ENCODE measurements at places on chromosomes 5 and 9.

- no peak for DNase-seq
Observed at GRCh38 chr9:30522061-30522460, 1862.4 kb upstream of the ACO1 start.

DNA sequence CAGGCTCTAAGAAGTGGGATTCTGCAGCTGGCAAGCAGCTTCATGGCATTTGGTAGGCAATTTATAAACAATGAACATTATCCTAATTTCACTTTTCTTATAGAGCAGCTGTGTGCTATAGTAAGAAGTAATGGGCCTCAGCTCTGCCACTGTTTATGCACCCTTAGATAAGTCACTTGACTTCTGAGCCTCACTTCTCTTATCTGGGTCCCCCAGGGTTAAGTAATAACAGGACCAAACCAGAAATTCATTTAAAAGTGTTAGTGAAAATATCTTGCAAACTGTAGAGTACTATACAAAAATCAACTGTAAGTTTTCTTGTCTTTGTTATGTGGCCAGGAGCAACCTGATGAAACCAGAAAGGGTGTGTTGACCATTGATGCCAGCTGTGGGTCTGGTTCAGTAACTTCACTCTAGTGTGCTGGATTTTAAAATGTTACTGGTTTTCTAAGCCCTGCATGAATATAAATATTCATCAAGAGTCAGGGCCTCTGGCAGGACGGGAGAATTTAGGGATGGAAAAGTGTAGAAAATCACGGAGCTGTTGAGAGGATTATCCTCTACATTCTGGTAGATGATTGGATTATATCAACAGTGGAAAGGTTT lies 24.2 kb downstream of the TNFAIP8 start:
- DNase-seq = no peak

DNA sequence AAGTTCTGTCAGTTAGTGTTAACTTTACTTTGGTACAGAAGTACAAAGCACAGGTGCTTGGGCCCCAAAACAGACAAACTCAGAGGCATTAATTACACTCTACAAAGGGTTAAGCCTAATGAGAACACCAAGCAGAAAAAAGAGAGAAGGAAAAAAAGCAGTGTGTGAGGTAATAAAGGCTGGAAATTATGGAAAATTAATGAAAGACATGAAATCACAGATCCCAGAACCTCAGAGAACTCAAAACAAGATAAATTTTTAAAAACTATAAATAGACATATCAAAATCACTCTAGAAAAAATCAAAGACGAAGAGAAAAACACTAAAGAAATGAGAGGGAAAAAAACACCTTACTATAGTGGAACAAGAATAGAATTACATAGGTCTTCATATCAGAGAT lies 354.2 kb upstream of the ADAMTS16 start:
- DNase-seq = no peak

DNA sequence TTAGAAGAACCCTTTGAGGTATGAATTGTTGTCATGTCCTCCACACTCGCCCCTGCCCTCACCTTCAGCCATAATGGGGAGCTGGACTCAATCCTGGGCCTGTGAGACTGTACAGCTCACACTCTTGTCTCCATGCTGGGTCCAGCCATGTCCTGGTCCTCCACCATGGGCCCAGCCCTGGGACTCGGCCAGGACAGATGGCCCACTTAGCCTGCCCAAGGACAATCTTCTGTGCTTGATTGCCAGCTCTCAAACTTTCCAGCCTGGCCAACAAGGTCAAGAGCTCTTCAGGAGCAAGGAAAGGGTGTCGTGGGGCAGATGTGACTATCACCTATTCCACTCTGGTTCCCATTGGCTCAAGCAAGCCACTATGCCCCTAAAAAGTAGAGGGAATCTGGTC lies 90.8 kb downstream of the HRH2 start:
- DNase-seq = no peak

- DNase-seq = no peak
Observed at GRCh38 chr9:93097511-93098201, 1.6 kb downstream of the CARD19 start.

DNA sequence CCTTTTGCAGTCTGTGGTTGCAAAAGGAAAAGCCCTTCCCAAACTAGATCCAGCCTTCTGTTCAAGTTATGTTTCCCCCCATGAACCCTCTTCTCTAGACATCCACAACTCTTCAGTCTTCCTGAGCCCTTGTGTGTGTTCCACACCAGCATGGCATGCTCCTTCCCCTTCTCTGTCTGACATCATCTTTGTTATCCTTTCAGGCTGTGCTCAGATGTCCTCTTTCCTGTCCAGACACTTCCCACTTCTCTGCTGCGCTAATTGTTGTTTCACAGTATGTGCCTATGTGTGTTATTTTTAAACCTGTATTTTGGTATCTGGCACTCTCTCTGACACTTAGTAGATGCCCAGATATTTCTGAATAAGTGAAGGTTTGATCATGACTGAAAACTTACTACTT lies 38.2 kb downstream of the FOCAD start:
- no peak for DNase-seq

- no peak for DNase-seq
Observed at GRCh38 chr5:159560088-159560487, 229.8 kb upstream of the IL12B start.

GRCh38 chr9:128552744-128553440 lies 505 bp downstream of the SPTAN1 start:
- DNase-seq = peak; percentile 50

DNA sequence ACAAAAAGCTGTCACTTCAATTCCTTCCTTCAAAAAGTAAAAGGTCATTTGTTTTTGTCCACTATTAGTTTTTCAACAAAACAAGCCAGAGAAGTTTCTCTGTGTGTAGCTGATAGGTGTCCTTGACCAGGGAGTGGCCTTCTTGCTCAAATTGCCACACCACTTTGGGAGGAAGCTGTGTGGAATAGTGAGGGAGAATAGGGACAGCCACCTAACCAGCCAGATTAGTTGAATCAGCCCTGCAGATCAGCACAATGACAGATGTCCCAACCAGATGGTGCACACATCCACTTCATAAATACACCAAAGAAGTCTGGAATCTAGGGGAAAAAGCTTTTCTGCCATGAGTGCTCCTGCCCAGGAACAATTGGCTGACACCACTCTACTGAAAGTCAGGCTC lies 37.2 kb downstream of the NREP start:
- DNase-seq = no peak

GRCh38 chr9:78306222-78307076 lies 9.5 kb downstream of the PSAT1 start:
- DNase-seq = no peak

GRCh38 chr5:58871648-58872242 lies 288.9 kb downstream of the RAB3C start:
- no peak for DNase-seq

DNA sequence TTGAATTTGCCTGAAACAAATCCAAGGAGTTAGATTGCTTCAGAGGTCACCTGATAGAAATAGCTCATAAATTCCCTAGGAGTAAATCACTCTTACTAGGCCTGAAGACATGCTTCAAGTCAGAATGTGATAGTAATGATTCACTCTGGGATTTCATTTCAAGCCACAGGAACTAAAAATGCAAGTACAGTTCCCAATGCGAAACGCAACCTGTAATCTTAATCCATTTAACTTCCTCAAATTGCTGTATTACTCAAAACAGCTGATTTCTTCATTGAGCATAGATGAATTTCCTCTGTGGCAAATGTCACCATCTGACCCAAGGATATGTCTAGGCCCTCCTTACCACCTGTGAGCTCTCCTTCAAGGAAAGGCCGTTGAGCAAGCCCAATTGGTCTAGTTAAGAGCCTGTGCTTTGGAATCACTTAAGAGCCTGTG lies 32.1 kb upstream of the IL6ST start:
- no peak for DNase-seq

- no peak for DNase-seq
Observed at GRCh38 chr5:64000096-64000495, 37.9 kb upstream of the HTR1A start.

GRCh38 chr9:69180670-69181069 lies 6.6 kb downstream of the TJP2 start:
- DNase-seq = peak; percentile 48

GRCh38 chr5:73902327-73903051 lies 276.5 kb downstream of the ARHGEF28 start:
- DNase-seq = no peak

DNA sequence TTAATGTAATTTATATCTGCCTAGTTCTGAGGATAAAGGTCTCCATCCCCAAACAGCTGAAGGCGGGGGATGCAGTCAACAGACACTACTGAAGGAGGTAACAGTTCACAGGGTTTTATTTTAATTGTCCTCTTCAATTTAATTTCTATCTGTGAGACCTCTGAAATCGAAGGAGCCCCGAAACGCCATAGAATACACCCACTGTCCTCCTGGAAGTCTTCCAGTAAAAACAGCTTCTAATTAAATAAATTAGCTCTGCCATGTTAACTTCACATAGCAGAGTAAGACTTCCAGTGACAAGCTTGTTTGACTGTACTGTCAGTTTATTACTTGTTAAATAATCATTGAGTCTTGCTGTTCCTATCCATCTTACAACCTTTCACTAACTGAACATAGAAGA lies 193.5 kb downstream of the SEC61B start:
- no peak for DNase-seq

DNA sequence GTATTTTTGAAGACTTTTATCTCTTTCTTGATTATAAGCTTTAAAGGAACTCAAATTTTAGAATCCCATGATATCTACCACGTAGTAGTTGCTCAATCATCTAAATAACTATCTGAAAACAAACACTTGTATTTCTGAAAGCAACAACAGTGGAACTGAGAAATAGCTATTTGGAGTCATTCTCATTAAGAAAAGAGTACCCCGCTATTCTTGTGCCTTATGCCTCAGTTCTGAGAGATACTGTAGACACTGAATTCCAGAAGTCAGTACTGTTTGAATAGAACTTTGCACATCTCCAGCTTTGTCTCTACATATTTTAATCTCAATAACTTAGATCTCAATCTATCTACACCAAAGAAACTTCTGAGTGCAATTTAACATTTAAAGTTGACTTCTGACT lies 11.4 kb downstream of the CHD1 start:
- no peak for DNase-seq

DNA sequence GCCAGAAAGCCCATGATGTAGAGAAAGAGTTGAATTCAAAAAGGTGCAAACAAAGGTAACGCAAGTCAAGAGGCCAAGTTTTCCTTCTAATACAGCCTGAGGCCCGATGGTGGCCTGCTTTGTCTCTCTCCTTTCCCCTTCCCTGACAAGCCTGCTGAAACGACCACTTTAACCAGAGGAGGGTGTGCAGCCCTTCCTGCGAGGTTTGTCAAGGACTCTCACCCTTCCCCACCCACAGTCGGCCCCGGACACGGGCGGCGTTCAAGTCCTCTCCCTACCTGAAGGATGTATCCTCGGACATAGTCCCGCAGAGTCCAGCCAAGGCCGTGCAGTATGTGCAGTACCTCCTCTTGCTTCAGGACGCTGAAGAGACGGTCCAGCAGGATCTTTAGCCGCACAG lies 318.2 kb downstream of the BNC2 start:
- no peak for DNase-seq

GRCh38 chr5:32740651-32741050 lies 29.5 kb downstream of the NPR3 start:
- no peak for DNase-seq

GRCh38 chr5:179259731-179260323 lies 85.4 kb downstream of the ADAMTS2 start:
- DNase-seq = no peak

DNA sequence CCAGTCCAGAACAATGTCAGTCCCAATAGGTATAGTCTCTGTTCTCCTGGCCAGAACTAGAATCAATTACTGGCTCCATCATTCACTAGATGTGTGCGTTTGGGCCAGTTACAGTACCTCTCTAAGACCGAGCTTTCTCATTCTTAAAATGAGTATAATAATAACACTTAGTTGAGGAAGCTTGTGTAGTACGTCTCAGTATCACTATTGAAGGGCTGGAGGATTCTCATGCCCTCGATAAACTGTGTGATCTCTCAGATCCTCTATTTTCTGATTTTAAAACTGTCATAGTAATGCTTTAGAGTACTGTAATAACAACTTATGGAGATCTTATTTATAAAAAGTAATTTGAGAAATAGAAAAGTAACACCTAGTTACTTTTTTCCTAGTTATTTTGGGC lies 50.7 kb downstream of the CDKN2A start:
- no peak for DNase-seq

DNA sequence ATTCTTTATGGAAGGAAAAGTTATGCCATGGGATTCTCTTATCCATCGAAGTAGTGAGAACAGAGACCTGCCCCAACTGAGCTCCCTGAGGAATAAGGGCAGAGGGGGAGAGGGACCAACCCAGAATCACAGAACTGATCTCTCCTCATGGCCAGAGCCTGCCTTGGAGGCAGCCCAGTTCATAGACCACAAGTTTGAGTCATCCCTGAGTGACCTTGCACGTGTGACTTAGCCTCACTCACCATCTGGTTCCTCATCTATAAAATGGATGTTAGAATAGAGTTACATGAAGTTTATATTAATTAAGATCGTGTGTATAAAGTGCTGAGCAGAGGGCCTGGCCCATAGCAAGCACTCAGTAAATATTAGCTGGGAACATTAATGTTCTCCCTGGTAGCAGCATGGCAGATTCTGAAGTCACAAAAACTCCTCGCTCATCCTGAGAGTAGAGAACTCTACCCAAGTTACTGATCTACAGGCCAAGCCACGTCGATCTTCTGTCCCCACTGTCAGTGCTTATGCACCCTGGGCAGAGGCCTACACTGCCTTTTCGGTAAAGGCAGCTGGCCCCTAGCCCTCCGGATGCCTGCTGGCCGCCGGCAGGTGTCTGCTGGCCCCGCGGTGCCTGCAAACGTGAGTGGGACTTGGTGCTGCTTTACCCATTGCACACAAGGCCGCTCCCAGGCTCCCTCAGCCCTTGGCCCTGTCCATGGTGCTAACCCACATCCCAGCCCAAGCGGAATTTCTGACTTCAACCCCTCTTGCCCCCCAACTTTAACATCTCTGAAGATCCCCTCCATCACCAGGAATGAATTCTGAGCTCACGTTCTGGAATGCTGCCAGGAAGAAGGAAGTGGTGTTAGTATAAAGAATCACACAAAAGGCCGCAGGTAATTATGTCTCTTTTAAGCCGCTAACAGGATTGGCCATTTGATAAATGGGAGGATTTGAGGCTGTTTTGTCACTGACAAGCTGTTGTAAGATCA lies 61.1 kb upstream of the ARAP3 start:
- DNase-seq = no peak

- no peak for DNase-seq
Observed at GRCh38 chr5:132363431-132364112, 5.9 kb upstream of the SLC22A5 start.

DNA sequence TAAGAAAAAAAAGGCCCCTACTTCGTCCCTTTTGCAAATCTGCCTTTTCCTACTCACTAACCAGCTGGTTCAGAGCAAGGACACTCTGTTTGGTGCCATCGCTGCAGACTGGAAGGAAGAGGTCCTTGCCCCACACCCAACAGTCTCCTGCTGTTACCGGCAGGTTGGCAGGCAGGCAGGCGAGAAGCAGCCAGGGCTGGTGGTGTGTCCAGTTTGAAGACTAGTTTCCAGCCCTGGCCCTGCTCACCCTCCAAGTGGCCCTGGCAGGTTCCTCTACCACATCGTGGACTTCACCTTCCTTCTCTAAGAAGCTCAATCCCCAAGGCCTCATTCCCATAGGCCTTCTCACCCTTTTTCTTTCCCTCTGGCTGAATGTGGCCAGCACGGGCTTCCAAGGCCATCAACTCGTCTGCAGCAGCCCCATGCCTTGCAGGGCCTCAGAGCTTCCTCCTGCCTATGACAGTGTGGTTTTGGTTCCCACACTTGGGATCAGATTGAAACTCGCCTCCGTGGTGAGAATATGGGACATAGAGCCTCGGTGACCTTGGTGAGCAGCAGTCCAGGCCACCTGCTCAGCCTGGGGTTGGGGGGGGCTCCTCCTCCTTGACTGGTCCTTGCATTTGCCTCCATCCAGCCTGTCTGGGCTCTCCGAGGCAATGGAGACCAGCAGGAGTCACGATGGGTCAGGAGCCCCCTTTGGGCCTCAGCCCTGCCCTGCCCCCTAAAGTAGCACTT lies 22.9 kb downstream of the TGFBI start:
- DNase-seq = no peak
